ENCODE measurements at places on chromosomes 12 and 14.

DNA sequence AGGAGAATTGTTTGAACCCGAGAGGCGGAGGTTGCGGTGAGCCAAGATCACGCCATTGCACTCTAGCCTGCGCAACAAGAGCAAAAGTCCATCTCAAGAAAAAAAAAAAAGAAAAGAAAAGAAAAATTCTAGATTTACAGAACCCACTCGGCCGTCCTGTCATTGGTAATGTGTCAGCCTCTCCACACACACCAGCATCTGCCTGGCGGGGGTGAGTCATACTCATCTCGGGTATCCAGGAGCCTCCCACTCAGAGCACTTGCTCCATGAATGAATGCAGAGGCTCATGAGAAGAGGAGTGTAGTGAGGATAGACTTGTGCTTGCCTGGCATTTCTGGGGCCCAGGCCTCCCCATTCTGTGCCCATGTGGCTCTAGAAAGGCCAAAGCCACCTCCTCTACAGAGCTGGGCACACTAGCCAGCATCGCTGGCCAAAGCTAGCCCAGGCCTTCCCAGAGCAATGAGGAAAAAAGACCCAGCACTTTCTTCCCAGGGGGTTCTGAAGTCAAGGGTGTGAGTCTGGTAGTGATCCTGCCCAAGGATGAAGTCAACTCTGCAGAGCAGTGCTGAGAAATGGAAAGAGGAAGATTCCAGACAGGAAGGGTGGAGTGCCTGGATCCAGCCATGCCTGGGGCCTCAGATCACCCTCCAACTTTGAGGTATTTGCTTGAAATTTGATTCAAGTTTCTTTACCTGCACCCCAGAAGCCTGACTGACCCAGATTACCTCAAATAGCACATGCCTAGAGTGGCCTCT lies 31.2 kb upstream of the KLC1 start:
- DNase-seq, result no peak

GRCh38 chr12:2466211-2466610 lies 328.6 kb upstream of the FKBP4 start:
- DNase-seq, result no peak

- DNase-seq, result no peak
Measured at GRCh38 chr12:25084816-25085215, 110.1 kb downstream of the DNAI7 start.

DNA sequence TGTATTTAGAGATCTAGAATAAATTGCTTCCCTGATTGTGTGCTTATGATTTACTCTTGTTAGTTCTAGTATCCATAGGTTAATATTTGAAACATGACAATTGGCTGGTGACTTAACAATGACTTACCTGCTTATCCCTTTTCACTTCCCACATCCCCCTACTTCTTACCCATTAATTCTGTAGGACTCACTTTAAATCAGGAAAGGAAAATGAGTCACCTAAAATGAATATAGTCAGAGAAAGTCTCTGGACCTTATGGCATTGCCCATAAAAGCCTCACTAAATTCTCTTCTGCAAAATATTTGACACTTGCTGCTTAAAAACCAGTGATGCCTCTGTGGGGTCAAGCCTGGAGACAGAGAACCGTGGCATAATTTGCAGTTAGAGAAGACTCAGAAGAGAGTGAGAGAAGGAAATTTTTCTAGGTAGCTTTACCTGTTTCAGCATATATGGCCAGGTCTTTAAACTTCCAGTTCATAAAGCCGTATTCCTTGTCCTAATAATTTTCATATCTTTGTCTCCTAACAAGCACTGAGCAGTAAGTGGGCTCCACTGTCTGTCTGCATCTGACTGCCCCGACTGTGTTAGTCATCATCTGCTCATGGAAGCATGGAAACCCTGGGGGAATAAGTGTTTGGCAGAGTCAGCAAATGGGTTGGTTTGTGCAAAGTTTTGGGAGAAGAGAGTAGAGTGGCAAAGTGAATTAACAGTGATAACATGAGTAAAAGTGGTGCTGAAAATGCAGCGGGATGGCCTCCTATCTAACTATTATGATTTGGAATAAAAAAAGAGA lies 294.4 kb downstream of the AKAP6 start:
- no peak for DNase-seq

- no peak for DNase-seq
Measured at GRCh38 chr14:95192311-95192710, 35.0 kb upstream of the DICER1 start.

DNA sequence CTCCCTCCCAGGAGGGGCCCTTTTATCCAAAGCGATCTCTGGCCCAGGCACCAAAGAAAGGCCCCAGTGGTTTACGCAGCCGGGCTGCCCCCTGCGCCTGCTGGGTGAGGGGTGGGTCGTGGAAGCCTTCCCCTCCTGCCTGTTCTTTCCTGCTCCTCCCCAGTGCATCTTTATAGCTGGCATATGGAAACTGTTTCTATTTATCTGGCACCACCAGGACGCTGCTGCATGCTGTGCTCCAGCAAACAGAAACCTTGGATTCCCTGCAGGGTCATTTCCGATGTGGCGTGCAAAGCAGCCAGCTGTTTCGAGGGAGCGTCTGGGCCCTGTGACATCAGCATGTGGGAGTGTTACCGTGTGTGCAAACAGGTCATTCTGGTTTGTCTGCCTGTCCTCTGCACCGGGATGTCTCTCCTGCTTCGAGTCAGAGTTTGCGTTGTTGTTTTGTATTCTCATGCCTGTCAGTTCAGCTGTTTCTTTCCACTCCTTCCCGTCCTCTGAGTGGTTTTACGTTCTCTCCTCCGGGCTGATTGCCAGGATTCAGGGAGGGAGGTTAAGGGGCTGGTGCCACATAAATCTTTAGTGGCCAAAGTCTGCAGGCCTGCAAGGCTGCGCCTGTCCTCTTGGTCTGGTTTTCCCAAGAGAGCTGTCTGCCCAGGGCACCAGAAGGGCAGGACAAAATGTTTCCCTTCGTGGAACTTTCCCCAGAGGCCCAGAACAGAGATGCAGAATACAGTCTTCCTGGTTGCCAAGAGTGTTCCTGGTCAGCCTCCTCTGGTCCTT lies 24.6 kb downstream of the TPCN1 start:
- DNase-seq, result no peak
